ENCODE measurements at places on chromosomes 16 and 17.

- no peak for DNase-seq
Observed at GRCh38 chr17:67588326-67588725, 129.4 kb upstream of the NOL11 start.

DNA sequence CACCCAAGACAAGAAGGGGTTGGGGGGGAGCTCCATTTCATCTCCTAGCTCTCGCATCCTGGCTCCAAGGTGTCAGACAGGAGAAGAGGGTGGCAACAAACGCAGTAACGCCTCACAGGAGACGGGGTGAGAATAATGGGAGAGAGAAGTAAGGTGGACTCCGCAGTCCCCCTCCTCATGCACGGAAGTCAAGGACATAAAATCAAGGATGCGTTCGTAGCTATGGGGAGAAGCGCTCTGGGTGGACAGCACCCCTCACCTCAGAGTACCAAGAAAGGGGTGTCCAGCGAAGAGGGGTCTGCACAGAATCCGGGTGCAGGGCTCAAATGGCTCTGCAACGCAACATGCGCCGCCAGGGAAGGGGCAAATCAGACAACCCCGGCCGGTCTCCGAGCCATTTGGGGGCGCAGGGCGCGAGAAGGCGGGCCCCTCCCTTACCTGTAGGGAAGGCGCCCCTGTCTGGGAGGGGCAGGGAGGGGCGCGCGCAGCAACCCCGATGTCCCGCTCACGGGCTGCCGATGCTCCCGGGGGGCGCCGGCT, 555 bp downstream of the HDAC5 start:
- DNase-seq, result no peak

DNA sequence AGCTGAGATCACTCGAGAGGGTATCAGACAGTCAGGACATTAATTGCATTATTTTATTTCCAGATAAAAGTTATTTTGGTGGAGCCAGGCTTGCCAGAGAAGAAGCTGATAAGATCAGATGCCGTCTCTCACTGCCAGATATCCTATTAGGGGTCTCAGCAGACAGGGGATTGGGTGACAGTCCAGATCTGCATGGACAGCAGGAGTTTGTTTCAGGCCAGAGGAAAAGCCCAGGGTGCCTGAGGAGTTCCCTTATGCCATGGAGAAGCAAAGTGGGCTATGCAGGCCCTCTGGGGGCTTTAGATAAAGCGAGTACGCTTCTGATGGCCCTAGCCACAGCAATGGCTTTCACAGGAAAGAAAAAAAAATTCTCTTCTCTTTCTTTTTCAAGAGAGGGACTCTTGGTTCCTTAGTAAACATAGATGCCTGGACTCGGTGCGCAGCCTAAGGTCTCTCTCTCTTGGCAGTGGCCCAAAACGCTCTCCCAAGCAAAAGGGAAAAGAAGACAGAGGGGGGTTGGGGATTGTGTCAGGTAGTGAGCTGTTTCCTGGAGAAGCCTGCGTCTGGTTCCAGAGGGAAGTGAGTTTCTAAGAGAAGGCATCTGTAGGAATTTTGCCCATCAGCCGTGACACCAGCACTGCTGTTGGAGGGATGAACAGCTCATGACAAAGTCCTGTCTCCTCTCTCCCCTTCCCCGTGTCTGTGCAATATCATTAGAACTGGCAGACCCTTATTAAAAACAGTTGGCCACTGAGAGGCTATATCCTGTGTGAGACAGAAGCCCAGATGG, 166.3 kb upstream of the FOXF1 start:
- no peak for DNase-seq

GRCh38 chr17:70084476-70084875, 9.5 kb downstream of the KCNJ16 start:
- DNase-seq, result no peak

GRCh38 chr17:9436630-9437029, 139.0 kb downstream of the STX8 start:
- no peak for DNase-seq

- no peak for DNase-seq
Observed at GRCh38 chr16:67235816-67236562, 9.1 kb downstream of the TMEM208 start.
